ENCODE measurements at places on chromosomes 13 and 19. TPM values are rescaled to one million over a fixed set of nuclear protein-coding genes. Genes with fewer than 3 reads are reported as not detected.

Gene HCN2
- total RNA-seq, result 0.59 TPM

Gene B3GNT3
- total RNA-seq, result 0.79 TPM

Gene CYP2S1
- total RNA-seq, result 2.5 TPM

Gene LHB
- total RNA-seq, result not detected

Gene LILRA1
- total RNA-seq, result not detected

Gene EDDM13
- 0.79 TPM for total RNA-seq

Gene LRRC63
- 0.10 TPM for total RNA-seq

Gene CBY2
- not detected for total RNA-seq

Gene NXNL1
- total RNA-seq, result not detected

Gene PRSS57
- total RNA-seq, result 0.69 TPM

Gene NKPD1
- total RNA-seq, result 4.2 TPM

Gene ZNF430
- total RNA-seq, result 22.9 TPM

Gene CYP4F12
- total RNA-seq, result 8.1 TPM

Gene ZNF563
- 3.9 TPM for total RNA-seq

Gene PTGIR
- 3.8 TPM for total RNA-seq

Gene MBD3L3
- total RNA-seq, result not detected

Gene NOTCH3
- 69.0 TPM for total RNA-seq

Gene NCCRP1
- 11.7 TPM for total RNA-seq

Gene IGFL2
- 19.9 TPM for total RNA-seq

Gene TJP3
- 1.2 TPM for total RNA-seq

Gene ZNF578
- 3.4 TPM for total RNA-seq

Gene VSIG10L
- 2.3 TPM for total RNA-seq

Gene PLK5
- 0.10 TPM for total RNA-seq

Gene IGFL3
- total RNA-seq, result 5.9 TPM

Gene TNNT1
- 65.7 TPM for total RNA-seq

Gene CDC42EP5
- total RNA-seq, result 19.0 TPM

Data from skin of body (tissue), 3 donors.